Brain pericyte (primary cell): ENCODE measurements at places on chromosomes 16 and 17.

- DNase-seq: no peak
Measured at GRCh38 chr17:79695797-79696609, 34.7 kb upstream of the ENPP7 start.

GRCh38 chr16:69204172-69204571, 17.2 kb downstream of the SNTB2 start:
- DNase-seq: no peak

DNA sequence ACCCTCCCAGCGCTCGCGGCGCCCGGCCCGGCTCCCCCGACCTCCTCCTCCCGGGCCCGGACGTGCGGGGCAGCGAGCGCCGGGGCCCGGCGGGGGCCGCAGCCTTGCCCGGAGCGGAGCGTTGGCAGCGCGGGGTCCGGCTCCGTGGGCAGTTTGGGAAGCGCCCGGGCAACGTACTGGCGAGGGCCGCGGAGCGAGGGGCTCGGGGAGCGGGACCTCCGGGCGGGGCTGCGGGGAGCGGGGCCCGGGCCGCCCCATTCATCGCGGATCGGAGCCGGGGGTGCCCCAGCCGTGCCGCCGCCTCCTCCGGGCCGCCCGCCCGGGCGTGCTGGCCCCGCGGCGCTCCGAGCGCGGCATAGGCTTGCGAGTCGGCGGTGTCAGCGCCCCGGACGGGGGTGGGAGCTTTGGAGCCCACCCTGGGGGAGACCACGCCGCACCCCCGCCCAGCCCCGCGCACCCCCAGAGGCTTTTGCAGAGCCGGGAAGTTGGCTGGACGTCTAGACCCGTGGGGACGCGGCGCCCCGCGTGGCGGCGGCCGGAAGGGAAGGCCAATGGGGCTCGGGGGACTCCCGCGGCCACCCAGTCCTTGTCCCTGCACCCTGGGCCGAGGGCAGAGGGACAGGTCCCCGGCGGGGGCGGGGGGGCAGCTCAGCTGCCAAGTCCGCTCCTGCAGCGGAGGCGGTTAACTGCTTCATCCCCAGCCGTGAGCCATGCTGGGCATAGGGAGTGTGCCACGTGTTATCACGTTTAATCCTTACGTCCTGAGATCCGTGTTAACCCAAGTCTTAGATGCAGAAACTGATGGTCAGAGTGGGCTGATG, 852 bp downstream of the ZNF469 start:
- DNase-seq: no peak

DNA sequence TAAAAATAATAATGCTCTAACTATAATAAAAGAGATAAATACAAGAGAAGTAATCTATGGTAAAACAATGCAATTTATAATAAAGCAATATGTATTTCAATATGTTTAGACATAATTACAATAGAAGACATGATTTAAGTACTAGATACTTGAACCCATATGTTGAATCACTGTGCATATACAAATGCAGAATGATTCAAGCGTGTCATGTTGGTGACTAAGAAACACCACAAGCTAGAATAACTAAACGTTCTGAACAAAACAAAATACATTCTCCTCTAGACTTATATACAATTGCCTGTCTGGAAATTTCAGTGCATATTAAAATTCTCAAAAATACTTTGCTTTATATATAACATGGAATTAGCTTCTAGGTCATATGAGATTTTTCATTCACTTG, 11.2 kb downstream of the TADA2A start:
- no peak for DNase-seq

DNA sequence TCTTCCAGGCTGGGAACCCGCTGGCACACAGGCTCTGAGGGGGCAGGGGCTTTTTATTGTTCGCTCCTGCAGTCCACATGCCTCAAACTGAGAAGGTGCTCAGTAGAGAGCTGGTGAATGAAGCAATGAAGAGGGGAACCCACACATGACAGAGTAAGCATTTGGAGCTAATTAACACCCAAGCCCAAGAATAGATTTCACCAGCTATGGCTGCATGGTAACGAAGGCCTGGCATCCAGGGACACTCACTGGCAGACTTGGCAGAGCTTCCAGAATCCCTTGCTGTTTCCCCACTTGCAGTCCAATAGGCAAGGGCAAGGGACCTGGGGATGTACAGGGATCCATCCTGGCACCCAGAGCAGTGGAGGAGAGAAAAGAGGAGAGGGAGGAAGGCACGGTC, 12.2 kb downstream of the FLOT2 start:
- DNase-seq: no peak

DNA sequence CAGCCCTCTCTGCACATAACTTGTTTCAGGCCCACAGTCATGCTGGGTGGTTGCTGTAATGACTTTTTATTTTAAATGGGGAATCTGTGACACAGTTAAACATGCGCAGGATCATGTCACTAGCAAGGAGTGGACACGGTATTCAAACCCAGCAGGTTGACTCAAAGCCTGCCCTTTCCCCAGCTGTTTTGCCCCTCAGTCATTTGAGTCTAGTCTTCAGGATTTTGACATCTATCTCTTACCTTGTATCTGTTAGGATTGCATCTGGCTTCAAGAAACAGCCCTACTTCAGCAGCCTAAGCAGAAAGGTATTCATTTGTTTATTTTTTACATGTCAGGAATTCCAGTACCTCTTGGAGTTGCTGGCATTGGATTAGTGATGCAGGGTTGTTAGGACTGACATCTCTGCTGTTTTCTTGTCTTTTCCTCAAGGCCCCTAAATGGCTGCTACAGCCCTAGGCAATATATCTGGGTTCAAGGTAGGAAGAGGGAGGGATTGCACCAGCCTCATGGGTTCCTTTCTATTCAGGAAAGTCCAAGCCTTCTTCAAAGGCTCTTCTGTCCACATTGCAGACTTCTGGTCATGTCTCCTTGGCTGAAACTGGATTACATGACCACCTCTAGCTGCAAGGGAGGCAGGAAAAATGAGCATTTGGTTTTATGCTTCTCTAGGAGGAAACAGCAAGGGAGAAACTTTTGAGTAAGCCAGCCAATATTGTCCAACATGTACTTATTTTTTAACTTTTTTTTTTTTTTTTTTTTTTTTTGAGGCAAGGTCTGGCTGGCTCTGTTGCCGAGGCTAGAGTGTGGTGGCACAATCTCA, 22.8 kb downstream of the ABCC1 start:
- no peak for DNase-seq

- DNase-seq: no peak
Measured at GRCh38 chr17:79427621-79428539, 183.0 kb downstream of the RBFOX3 start.

DNA sequence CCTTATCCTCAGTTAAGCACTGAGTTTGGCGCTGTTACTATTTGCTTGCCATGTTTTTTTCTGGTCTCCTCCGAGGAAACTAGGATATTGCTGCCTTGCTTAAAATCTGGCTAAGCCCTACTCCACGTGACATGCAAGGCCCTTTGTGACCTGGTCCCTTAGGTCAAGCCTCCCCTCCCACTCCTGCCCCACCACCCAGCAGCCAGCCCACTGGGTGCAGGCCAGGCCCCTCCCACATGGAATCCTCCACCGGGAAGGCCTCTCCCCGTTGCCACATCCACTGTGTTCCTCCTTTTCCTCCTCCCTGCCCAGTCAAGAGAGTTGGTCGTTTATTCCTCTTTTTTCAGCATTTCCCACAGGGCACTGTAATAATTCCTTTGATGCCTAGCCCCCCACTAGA, 16.2 kb downstream of the PSMD3 start:
- no peak for DNase-seq
